Mesenchymal stem cell (in vitro differentiated cells and primary cell): ENCODE measurements at places on chromosomes 2 and 18.

- peak; percentile 41 for DNase-seq
Measured at GRCh38 chr18:23784832-23785245, 95.6 kb downstream of the LAMA3 start.

DNA sequence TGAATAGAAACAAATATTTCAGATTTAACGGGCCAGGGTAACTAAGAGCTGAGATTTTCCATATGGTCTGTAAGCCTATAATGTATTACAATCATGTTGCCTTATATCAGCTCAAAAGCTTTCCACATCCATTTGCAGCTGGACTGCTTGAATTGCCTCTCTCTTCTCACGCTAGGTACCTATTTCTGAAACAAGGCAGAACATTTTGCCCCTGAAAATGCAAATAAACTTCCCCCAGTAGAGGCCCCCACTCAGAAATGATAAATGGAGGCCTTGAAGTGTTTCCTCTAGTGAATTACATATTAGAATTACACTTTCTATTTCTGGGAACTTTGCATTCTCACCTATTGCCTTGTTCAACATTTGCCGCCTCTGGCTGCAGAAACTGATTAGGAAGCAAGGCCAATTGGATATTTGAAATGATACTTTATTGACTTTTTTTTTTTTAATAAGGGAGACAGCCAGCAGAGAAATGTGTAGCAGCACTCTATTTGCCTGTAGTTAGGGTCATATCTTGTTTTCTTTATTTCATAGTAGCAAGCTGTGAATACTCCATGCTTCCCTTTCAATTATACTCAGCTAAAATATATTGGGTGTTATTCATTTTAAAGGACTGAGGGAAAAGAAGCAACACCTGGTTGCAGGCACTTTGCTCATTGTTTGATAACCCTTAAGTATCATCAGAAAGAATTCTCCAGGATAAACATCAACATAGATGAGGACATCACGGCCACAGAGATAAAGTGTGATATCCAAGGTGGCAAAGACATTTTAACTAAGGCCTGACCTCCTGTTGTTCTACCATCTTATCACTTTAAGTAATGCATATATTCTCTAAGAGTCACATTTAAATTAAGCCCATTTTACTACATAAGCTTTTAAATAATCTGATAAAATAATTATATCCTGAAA is 505.5 kb downstream of the LRRTM4 start:
- no peak for DNase-seq

DNA sequence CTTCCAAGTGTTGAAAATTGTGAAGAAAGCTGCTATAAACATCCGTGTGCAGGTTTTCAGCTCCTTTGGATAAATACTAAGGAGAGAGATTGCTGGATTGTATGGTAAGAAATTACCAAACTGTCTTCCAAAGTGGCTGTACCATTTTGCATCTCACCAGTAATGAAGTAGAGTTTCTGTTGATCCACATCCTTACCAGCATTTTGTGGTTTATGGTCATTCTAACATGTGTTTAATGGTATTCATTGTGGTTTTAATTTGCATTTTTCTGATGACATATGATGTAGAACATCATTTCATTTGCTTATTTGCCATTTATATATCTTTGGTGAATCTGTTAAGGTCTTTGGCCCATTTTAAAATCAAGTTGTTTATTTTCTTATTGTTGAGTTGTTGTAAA is 260.7 kb downstream of the SPAG16 start:
- no peak for DNase-seq

- no peak for DNase-seq
Measured at GRCh38 chr2:104468846-104469245, 385.1 kb upstream of the POU3F3 start.

DNA sequence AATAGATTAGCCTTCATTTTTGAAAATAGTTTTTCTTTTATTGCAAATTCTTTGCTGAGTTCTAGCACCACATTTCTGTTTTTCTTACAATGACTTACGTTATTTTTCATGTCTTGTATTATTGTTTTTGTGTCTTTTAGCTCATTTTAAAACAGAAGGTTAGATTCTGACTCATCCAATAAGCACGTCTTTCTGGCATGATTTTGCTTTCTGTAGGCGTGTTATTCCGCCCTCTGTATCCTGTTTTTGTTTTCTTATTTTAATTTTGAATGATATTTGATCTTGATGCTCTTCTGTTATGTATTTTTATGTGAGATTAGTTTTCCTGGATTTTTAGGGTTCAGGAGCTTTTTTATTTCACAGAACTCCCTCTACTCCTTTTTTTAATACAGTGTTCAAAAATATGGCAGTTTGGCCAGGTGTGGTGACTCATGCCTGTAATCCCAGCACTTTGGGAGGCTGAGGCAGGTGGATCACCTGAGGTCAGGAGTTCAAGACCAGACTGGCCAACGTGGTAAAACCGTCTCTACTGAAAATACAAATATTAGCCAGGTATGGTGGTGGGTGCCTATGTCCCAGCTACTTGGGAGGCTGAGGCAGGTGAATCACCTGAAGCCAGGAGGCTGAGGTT is 145.0 kb downstream of the CLIP4 start:
- no peak for DNase-seq

DNA sequence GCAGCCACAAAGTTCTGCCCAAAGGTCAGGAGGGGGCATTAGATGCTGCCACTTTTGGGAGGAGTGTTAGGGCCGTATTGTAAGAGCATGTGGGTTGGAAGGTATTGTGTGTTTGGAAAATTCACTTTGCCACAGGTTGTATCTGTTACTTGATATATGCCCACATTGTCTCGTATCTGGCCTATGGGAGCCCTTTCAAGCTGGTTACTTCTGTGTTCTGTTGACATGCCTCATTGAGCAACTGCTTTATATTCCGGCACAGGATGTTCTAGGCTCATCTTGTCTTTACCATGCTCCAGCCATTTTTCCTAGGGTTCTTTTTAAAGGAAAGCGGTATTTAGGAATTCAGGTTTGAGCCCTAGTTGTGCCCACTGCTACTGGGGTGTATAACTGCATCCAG is 6.0 kb downstream of the ADNP2 start:
- no peak for DNase-seq

DNA sequence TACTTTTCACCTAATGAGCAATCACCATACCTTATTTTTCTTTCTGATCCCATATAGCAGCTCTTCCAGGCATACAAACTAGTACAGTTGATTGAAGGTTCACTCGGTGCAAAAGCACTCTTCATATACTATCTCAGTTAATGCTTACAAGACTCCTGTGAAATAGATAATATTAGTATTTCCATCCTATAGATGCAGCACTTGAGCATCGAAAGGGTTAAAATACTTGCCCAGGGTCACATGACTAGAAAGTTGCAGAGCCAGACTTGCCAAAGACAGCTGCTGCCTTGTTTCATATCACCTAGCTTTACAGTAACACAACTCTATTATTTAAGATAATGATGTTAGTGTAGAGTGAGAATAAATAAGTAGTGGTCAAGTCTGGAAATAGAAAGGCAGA is 466.0 kb upstream of the TNP1 start:
- no peak for DNase-seq

DNA sequence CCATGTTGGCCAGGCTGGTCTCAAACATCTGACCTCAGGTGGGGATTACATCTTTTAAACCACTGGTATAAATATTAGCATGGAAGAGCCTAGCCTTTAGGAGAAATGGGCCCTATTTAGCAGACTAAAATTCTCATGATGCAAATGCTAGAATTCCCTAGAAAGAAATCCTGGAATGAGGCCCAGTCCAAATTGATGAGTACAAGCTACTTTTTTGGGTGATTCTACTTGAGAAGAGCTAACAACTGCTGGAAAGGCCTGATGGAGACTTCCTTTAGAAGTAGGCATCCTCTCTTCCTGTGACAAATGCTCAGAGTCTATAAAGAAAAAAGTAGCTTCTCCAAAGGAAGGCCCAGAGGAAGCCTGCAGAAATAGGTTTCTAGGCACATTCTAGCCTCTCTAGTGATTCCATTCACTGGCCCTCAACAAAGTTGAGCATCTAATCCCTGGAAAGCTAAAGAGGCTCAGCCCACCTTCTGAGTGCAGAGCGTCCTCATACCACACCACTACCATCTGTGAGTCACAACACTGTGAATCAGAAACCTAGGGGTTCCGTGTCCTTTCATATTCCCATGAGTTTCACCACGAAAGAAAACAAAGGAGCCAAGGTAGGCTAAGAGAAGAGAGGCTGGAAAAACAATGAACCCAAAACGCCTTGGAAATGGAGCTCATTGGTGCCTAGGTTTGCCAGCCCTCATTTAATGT is 183.1 kb downstream of the C1D start:
- DNase-seq = peak; percentile 47

GRCh38 chr2:183134016-183134415 is 9.8 kb downstream of the NUP35 start:
- DNase-seq = no peak

DNA sequence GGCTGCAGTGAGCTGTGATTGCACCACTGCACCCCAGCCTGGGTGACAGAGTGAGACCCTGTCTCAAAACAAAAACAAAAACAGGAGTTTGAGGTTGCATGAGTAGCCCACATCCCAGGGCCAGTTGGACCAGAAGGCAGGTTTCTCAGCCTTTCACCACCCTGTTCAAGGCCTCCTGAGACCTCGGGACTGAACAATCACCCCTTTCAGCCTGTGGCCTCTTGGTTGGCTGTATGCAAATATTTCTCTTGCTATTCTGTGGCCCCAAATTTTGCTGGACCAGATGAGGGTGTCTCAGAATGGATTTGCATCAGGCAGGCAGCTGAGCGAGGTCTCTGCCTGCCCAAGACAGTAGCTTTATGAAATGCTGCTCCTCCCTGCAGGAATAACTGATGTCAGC is 56.9 kb downstream of the DPYSL5 start:
- DNase-seq = no peak

GRCh38 chr2:165144315-165144714 is 59.5 kb downstream of the SCN3A start:
- DNase-seq = peak; percentile 3

GRCh38 chr2:23603581-23603980 is 218.6 kb downstream of the KLHL29 start:
- DNase-seq = no peak

- no peak for DNase-seq
Measured at GRCh38 chr18:13539843-13540476, 186.4 kb downstream of the FAM210A start.

GRCh38 chr2:102334486-102334885 is 21.1 kb upstream of the IL18R1 start:
- DNase-seq = peak; percentile 63

- no peak for DNase-seq
Measured at GRCh38 chr2:134295441-134295840, 41.6 kb downstream of the MGAT5 start.

GRCh38 chr2:147356157-147356556 is 488.7 kb upstream of the ACVR2A start:
- DNase-seq = no peak

GRCh38 chr18:11146947-11147345 is 2.4 kb downstream of the PIEZO2 start:
- no peak for DNase-seq

DNA sequence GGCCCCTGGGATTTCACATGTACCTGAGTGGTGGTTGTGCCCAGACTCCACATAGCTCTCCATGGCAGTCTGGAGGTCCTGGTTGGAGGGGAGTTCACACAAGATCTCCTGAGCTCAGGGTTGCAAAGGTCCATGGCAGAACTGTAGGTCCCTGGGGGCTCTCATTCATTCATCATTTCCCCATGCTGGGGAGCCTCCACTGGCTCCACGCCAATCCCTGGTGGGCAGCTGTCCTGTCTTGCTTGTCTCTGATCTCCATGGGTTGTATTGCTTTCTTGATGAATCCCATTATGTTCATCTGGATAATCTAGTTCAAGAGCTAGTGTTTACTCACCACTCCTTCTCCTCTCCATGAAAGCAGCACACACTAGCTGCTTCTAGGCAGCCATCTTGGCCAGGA is 42.4 kb downstream of the ZSWIM2 start:
- DNase-seq = no peak

GRCh38 chr2:202883987-202884675 is 12.6 kb upstream of the ICA1L start:
- DNase-seq = peak; percentile 34

DNA sequence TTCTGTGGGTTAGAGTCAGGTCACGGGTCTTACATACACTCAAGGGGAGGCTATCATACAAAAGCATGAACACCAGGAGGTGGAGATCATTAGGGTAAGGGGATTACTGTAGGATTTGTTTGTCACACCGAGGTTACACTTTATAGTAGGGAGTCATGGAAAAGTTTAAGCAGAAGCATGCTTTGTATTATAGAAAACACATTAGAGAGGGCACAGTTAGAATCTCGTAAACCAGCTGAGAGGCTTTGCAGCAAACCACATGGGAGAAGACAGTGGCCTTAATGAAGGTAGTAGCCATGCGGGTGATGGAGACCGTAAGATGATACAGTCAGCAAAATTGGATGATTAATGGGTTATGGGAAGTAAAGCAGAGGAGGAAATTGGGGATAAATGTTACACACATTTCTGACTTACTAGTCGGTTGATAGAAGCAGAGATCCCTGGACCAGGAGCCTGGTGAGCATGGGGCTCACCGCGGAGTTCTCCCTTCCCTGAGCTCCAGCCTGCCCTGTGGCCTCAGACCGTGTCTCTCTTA is 75.6 kb downstream of the MAPRE2 start:
- DNase-seq = no peak

GRCh38 chr2:181036848-181037603 is 56.6 kb downstream of the UBE2E3 start:
- peak; percentile 82 for DNase-seq

- DNase-seq = no peak
Measured at GRCh38 chr2:53366543-53366942, 401.1 kb upstream of the CHAC2 start.

DNA sequence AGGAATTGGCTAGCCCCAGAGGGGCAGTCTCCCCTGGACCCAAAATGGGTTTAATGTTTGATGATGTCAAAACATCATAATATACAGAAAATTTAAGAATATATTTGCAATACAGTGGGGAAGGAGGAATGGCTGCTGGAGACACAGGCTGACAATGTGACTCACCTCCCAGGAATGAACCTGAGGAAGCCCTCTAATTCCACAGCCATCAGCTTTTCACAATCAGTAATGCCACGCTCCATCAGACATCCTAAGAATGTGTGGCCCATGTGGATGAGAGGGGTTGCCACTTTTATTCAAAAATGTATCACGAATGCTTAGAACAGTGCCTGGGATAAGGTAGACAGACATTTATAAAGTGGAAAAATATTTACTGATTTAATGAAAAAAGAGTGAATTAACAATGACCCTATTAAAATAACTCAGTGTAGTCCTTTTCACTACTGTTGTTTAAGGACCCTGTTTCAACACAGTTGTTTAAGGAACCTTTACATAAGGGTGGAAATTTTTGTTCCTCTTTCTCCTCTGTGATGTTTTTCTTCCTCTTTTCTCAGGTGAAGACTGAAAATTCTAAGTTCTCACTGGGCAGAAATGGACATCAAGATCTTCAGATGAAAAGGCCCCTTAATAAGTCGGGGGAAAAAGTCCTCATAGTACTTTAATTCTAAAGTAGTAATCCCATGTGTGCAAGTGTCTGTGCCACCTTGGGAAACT is 17.5 kb upstream of the TMEM163 start:
- DNase-seq = peak; percentile 53

DNA sequence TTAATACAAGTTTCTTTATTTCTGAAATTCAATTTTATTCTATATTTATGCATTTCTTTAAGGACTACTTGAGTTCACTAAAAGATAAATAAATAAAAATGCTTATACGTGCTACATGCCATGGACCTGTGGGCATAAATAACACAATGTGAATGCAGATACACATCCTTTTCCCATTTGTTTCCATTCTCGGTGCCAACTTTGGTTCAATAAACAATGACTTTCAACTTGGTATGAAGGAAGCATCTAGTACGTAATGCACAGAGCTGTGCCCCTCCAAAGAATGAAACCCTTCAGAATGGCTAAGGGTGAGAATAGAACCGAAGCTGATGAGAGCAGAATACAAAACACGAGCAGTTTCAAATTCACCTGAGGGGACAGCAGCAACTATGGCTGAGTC is 409.3 kb downstream of the MTX2 start:
- DNase-seq = no peak
